Activated T-cell treated with anti-CD3 and anti-CD28 coated beads for 48 hours (primary cell): ENCODE measurements at places on chromosomes 12 and 14.

DNA sequence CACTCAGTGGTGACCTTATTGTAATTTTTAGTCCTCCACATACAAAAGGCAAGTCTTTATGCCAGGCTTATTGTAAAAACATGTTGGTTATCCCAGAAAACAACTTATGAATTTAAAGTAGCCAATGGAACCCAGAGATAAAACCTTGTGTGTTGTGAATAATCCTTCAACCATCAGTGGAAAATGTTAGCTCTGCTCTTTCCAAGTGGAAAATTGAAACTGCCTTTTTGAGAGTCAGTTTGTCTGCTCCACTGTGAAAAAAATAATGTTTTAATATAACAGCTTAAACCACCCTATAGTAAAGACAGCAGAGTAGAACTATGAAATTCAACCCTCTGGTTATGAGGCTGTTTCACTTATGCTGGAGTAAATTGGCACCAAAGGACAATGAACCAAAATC, 112.0 kb downstream of the TTLL5 start:
- no peak for DNase-seq

GRCh38 chr14:83541147-83541546, 1988.8 kb upstream of the FLRT2 start:
- DNase-seq, result no peak

DNA sequence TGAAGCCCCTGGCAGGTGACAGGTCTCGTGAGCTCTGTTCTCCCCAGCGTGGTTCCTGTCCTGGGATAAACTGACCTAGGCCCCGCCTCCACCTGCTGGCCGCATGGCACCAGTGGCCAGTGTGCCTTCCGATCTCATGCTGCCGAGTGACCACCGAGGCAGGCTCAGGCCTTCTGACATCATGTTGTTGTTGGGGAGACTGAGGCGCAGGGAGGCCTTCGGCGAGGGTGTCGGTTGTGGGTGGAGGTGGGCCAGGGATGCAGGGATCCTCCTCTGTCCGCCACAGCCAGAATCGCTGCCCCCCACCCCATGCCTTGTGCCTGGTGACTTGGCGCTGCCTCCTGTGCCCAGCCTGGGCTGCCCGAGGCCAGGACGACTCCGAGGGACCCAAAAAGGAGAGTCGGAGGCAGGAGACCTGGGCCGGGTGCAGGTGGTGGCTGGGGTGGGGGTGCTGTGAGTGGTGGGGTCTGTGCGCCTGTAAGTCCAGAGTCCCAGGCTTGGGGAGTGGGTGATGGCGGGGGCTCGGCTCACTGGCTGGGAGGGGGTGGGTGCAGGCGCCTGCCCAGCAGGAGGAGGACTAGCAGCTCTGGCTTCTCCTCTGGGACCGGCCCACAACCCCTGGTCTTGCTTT, 24.3 kb downstream of the ASPG start:
- DNase-seq, result no peak

GRCh38 chr14:75562489-75562888, 15.9 kb upstream of the FLVCR2 start:
- no peak for DNase-seq

GRCh38 chr12:93234641-93235040, 143.1 kb upstream of the NUDT4 start:
- DNase-seq, result no peak

- no peak for DNase-seq
Measured at GRCh38 chr14:65255583-65256461, 153.5 kb upstream of the MAX start.

DNA sequence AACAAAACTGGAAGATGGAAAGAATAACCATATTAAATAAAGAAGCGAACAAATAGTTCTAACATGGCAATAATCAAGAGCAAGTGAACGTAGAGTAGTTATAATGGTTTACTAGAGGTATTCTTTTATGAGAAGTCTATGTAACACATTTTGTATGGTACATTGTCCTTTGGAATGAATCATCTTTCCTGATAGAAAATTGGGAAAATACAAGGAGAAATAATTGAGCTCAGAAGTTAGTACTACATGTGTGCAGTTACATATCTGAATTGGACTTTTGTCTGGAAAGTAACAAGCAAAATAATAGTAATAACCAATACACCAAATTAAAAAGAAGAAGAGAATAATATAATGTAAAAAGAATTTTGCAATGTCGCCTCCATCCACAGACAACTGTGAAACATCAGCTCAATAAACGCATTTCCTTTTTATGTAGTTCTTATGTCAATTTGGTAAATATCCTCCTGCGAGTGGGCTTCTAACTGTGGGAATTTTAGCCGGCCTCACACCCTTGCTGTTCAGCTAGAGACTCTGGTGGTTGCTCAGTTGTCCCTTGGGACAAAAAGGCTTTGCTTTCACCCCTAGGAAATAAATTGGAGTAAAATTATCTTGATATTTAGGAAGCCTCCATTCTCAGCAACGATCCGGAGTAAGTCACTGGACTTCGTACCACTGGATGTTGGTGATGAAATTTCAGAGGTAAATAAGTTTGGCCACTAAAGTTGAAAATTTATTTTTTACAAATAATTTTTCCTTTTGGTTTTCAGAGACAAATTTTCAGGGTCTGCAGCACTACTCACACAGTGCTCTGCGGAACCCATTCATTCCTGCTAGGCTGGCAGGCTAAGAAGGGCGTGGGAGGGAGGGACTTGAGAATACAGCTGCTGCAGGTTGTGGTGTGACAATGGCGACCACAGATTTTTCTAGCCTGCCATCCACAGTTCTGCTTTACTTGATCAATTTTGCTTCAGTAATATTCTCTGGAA, 1.1 kb upstream of the TUBA1A start:
- no peak for DNase-seq

- DNase-seq, result no peak
Measured at GRCh38 chr12:55728186-55728938, 447 bp downstream of the CD63 start.

DNA sequence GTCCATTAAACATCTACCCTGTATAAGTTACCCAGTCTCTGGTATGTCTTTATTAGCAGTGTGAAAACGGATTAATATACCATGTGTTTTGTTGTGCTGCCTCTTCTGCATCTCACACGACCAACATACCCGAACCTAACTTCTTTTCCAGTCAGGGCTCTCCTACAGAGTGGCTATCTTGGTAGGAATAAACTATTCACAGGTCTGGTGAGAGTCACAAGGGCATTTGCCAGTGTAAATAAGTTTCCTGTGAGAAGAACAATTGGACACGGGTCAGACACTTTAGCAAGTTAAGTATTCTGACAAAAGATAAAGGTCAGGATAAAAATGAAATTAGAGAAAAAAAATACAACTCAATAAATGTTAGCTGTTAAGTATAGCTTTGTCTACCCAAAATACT, 60.9 kb downstream of the MYF5 start:
- DNase-seq, result no peak

GRCh38 chr12:121812320-121812871, 8.6 kb downstream of the SETD1B start:
- no peak for DNase-seq

- no peak for DNase-seq
Measured at GRCh38 chr14:33404054-33404453, 465.4 kb downstream of the NPAS3 start.

DNA sequence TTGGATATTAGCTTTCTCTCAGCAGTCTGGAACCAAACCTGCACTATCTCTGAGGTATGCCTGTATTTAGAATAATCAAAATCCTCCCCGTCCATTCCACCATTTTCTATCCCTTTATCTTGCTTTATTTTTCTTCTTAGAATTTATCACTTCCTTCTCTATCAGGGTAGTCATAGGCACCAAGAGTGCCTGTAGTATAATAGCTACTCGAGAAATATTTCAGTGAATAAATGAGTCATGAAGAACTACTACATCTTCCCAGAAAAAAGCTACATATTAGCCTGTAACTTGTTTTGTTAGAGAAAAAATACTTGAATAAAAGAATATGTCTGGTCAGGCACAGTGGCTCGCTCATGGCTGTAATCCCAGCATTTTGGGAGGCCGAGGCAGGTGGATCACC, 4.3 kb downstream of the SLC2A14 start:
- no peak for DNase-seq

DNA sequence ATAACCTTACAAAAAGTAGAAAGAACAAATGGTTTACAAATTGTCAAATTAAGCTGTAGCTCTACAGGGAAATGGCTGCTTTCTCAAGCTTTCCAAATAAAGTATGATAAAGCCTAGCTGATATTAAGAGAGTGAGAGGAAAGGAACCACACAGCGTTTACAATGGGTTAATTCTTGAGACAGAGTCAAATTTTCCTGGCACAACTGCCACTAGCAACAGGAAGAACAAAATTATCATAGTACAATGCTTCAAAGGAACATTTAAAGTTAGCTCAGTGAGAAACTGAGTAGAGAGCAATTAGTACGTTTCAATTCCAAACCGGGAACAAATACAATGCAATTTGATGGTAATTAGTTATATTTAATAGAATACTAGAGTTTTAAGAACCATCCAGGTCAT, 116.0 kb downstream of the PPP1R12A start:
- no peak for DNase-seq

DNA sequence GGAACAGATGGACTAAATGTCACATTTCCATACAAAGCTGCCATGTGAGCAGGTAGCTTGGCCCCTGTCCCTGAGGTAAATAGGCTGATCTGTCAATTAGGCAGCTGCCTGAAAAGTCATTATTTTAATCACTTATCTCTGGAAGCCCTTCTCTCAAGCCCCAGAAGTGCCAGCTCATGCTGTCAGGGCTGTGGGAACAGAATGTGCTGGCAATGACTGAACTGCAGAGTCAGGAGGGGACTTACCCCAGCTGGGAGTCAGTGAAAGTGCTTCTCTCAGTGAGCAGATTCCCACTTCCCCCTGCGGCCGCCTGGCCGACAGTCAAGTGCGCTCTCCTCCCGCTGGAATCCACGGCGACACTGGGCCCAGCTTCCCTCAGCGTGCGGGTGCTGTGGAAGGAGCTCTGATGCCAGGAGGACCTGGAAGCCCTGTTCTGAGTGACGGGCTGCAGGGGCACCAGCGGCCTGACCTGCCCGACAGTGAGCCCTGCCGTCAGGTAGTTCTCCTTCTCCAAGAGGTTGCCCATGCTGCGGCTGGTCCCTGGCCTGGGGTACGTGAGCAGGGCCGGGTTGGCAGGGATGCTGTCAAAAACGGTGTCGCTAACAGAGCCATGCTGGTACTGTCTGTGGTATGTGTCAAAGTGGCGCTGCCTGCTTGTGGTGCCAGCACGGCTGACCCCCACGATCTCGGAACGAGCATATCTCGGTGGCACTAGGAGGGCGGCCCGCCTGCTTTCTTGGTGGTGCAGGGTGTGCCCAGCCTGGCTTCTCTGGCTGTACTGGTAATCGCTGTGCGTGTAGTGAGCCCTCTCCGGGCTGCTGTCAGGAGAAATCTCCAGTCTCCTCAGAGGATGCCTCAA, 18.7 kb downstream of the PKP2 start:
- no peak for DNase-seq

DNA sequence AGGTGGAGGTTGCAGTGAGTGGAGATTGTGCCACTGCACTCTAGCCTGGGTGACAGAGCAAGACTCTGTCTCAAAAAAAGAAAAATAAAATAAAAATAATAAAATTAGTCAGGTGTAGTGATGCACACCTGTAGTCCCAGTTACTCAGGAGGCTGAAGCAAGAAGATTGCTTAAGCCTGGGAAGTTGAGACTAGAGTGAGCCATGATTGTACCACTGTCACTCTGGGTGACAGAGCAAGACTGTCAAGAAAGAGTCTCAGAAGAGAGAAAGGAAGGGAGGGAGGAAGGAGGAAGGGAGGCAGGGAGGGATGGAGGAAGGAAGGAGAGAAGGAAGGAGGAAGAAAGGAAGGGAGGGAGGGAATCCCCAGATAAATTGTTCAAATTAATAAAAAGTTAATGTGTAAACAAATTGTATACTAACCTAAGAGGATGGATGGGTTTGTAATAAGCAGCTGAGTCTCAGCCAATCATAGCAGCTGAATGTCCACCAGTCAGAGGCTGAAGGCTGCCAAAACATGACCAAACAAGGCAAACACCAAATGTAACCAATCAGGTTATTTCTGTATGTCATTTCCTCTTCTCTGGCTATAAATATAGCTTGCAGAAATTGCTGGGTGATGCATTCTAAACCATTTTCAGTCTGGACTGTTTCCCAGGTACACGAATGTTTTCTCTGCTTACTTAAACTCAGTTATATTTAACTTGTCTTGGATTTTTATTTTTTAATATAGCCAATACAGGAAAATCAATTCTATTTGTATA, 6.1 kb upstream of the CDCA4 start:
- DNase-seq, result no peak

DNA sequence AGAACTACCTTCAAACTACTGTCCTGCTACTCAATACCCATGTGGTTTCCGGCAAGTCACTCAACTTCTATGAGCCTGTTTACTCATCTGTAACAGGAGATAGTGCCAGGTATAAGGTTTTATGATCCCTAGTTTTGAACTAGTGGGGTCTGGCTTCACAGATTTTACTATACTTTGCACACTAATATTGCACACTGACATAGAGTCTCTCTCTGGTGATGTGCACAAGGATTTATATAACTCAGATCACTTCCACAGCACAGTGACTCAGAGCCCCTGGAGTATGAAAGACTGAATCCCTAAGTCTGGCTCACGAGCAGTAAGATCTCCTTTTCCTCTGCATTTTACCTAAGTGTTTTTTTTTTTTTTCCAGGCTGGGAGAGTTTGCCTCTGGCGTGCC, 69.7 kb upstream of the SLC38A2 start:
- no peak for DNase-seq

- no peak for DNase-seq
Measured at GRCh38 chr12:105417732-105418131, 87.2 kb downstream of the C12orf75 start.

- no peak for DNase-seq
Measured at GRCh38 chr12:4244868-4245267, 28.7 kb upstream of the CCND2 start.

DNA sequence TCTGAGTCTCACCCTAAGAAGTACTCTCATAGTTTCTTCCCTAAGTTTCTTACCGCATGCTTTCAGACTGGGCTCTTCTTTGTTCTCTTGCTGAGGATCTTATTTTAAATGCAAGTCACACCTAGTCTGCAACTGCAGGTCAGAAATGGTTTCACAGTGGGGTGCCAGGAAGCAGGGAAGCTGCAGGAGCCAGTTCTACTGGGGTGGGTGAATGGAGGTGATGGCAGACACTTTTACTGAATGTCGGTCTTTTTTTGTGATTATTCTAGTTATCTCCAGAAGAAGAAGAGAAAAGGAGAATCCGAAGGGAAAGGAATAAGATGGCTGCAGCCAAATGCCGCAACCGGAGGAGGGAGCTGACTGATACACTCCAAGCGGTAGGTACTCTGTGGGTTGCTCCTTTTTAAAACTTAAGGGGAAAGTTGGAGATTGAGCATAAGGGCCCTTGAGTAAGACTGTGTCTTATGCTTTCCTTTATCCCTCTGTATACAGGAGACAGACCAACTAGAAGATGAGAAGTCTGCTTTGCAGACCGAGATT, 1.7 kb downstream of the FOS start:
- no peak for DNase-seq

DNA sequence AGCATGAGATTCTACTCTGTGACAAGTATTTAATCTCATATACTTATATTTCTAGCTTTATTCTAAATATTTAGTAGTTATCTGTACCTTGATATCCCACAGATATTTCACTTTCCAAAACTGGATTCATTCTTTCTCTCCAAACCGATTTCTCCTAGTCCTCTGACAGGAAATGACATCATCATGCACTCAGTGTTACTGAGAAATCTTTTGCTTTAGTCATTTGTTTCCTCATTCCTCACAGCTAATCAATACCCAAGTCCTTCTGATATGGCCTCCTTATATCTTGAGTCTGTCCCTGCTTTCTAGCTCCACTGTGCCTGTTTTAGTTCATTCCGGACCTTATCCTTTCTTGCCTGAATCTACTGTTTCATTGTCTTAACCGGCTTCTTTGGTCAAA, 39.4 kb upstream of the E2F7 start:
- no peak for DNase-seq
